ENCODE measurements at places on chromosomes 2 and 18. TPM values are rescaled to one million over a fixed set of nuclear protein-coding genes. Genes with fewer than 3 reads are reported as not detected.

GRCh38 chr2:40292291-40292690 lies 159.6 kb downstream of the SLC8A1 start:
- DNase-seq: no peak

DNA sequence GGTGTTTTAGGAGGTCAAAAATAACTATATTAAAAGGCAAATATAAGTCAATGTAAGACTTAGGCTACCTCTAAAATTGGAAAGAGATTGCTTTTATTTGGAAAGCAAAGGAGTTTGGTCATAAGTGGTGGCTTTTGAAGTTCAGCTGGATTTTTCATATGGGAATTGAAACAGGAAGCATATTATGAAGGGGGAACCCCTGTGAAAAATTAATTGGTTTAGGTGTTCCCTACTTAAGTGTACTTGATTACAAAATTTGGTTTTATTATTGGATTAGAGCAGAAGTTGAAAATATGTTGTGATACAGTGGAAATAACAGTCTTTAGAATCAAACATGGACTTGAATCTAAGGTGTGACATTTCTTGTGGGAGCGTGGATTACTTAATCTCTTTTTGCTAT lies 121.4 kb upstream of the TTC27 start:
- DNase-seq: no peak

Gene GAD1
- polyA plus RNA-seq: 0.15 TPM

DNA sequence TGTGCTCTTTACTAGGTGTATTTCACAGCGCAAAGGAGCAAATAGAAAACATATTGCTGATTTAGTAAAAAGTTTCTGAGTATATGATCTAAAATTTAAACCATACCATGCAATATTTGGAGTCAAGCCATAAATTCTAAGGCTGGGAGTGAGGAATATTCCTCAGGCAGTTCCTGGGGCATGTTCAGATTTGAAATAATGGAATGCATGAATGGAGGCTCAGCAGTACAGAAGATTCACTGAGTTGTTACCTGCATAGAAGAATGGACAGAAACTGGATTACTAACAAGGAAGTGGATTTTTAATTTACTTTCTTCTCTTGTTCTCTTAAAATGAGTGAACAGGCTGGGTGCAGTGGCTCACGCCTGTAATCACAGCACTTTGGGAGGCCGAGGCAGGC lies 441.0 kb upstream of the MAP2 start:
- no peak for DNase-seq

DNA sequence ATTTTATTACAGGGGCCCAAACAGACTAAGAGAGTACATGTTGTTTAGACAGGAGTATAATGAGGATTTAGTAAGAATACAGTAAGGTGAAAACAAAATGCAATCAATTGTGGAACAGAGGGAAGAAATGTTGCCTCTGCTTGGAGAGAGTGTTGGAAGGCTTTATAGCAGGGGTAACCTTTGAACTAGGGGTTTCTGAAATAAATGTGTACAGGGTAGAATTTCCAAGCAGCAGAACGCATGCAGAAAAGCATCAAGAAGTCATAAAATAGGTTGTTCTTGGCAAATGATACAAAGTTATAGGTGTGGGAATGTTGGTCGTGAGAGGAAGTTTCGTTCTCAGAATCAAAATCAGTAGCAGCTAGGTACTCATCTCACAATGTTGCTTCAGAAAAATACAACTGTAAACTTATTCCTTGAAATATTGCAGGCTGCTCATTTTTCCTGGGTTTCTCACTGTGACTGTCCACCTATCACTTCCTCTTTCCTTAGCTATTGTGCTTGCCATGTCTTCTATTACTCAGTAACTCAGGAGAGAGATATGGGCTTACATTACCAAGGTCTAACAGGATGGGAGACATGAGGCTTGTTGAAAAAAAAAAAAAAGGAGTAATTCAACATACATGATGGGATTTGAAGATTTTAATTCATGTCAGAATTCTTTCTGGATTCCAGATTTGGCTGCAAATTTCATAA lies 17.1 kb upstream of the HNMT start:
- DNase-seq: no peak

Gene TXNDC2
- 0.06 TPM for polyA plus RNA-seq

DNA sequence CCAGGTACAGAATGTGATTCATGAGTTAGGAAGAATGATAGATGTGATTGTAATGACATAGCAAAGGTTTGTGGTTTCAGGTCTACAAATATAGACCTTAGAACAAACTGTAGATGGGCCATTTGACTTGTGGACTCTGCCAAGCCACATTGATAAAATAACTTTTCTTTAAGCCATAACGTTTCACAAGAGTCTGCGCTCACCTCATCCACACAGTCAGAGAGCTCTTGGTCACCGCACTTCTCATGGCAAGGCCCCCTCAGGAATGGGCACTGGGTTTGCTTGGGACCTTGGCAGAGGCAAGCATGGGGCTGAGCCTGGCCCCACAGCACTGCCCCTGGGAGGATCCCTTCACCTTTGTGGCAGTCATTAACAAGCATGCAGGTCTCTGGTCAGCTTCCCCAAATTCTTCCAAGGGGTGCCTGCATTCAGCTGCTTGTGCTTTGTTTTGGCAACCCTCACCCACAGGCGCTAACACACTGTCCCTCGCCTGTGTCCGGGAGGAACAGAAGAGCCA lies 14.0 kb downstream of the ARMC9 start:
- no peak for DNase-seq

DNA sequence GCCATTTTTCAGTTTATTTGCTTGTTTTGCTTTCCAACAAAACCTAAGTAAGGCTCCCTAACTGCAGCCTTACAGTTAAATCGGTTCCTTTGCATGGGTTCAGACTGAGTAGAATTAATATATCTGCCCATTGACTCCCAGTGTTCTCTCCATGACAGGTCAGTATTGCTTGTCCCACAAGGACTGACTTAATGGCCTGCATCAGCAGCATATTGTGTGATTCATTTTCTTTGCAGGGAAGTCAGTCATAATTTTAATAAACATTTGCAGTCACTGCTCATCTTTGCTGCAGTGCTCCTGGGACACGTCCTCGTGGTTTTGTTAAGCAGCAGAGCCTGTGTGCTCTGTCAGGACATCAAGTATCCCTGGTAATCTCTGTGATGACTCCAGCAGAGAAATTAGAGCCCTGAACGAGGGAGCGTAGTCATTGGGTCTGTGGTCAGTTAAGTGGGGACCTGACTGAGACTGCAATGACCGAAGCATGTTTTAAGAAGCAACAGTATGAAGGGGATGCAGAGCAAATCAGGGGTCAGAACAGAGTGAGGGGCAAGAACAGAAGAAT lies 93.3 kb downstream of the CDH20 start:
- DNase-seq: no peak

Gene MATN3
- polyA plus RNA-seq: 11.2 TPM

- DNase-seq: no peak
Measured at GRCh38 chr2:137339051-137339450, 573.7 kb downstream of the THSD7B start.

Gene GYPC
- polyA plus RNA-seq: not detected

Gene NOSTRIN
- 2.5 TPM for polyA plus RNA-seq

Gene TOGARAM2
- 0.35 TPM for polyA plus RNA-seq

Gene ALK
- not detected for polyA plus RNA-seq

Gene CDK15
- not detected for polyA plus RNA-seq

- no peak for DNase-seq
Measured at GRCh38 chr2:219765231-219765911, 137.9 kb downstream of the SLC4A3 start.

GRCh38 chr2:88127888-88128653 lies at the start of gene FABP1:
FABP1 (minus strand) TSS chr2:88128062; CDS start chr2:88128017, 45 bp downstream.
- DNase-seq: no peak

DNA sequence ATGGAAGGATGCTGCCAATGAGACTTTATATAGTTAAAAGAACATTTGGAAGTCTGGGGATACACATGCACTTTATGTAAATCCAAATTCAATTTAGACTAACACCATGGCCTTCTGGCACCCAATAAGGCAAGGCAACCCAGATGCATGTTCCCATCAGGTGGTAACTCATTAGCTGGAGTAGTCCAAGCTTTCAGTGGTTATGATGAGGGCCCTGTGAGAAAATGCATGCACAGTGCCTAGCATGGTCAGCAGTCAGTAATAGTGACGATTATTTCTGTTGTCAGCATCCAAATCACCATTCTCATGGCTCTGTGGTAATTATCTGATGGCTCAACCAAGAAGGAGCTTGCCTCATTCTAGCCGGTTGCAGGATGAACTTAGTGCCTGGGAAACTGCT lies 70.3 kb upstream of the CTLA4 start:
- DNase-seq: no peak

- no peak for DNase-seq
Measured at GRCh38 chr2:195535911-195536522, 121.0 kb upstream of the SLC39A10 start.
